ENCODE measurements at places on chromosomes 7 and 10.

- DNase-seq = no peak
Observed at GRCh38 chr10:129653861-129654260, 186.8 kb downstream of the MGMT start.

GRCh38 chr7:141872931-141873330 is 31.6 kb upstream of the PRSS37 start:
- no peak for DNase-seq

DNA sequence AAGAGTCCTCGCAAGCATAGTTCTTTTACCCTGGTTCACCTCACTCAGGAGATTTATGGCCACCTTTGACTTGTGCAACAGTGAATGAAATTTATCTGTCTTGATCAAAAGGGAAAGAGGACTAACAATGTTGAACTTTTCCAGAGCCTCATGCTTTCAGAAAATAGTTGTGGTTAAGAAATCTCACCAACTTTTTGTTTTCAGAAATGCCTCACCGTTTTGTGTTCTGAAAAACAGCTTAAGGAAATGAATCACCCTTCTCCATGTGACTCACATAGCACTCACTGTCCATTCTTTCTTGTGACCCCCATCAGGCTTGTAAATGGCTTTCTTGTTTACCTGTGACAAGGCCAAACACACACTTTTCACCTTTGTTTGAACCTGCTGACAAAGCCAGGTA is 148.6 kb upstream of the FAM3C start:
- DNase-seq = no peak

DNA sequence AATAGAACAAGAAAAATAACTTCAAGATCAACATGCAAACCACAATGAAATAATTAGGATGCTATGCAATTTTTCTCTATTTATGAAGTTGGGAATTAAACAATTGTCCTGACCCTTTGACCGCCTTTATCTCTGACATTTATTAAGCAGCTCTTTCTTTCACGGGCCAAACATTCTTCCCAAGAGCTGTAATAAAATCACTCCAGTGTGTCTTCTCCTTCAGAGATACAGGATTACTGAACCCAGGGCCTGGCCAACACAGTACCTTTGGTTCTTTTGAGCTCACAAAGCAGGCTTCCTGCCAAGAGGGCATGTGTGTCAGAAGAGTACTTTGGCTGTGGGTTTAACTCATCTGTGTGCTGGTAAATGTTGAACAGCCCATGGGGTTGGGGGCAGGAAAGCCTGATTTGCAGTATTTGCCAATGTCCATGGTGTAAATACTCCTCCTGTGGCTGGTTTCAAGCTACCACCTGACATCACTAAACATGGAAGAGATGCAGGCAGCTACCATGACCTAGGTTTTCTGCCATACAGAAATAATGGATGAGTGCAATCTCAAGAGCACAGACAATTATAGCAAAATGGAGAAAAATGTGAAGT is 121.7 kb downstream of the FANK1 start:
- DNase-seq = no peak

DNA sequence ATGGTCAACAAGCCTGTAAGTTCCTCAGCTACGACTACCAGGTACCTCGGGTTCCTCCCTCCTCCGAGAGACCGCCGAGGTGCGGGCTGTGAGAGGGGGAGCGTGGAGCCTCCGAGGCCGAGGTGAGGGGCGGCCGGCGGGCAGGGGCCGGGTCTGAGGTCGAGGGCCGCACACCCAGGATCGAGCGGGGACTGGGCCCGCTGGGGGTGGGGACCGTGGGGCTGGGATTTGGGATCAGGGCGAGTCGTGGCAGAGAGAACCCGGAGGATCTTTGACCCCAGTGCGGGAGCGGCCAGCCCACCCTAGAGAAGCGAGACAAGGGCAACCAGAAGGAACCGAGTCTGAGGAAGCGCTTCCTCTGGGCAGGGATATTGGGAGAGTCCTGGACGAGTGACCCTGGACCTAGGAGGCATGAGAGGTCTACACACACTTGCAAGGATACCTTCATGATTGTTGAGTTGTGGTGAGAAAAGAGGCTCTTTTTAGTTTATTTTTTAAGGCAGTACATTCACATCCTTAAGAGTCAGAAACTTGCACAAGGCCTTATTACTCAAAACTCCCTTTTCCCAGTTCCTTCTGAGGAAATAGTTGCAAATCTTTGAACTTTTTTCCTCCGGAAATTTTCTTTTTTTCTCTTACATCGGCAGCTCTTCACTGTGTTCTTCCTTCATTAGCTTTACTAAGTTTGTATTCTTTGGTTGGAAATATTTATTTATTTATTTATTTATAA is 395 bp downstream of the ZNF487 start:
- no peak for DNase-seq

GRCh38 chr7:24733414-24734060 is 23.7 kb downstream of the GSDME start:
- no peak for DNase-seq

- DNase-seq = no peak
Observed at GRCh38 chr7:105278973-105279687, 109.6 kb downstream of the SRPK2 start.

DNA sequence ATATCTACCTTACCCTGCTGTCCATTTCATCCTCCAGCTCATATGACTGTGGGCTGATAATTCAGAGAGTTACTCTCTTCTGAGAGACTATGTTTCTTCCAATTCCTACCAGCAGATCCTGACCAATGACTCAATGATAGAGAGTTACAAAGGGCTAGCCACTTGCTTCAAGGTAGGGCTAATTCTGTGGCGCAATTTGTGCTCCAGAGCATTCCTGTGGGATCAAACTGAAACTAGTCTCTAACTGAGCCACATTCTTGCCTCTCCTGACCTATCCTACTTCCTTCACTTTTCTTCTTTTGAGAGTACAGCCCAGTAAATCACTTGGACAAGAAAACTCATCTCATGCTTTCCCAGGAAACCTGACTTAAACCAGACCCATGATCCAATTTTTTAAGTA is 17.9 kb upstream of the ASZ1 start:
- no peak for DNase-seq

DNA sequence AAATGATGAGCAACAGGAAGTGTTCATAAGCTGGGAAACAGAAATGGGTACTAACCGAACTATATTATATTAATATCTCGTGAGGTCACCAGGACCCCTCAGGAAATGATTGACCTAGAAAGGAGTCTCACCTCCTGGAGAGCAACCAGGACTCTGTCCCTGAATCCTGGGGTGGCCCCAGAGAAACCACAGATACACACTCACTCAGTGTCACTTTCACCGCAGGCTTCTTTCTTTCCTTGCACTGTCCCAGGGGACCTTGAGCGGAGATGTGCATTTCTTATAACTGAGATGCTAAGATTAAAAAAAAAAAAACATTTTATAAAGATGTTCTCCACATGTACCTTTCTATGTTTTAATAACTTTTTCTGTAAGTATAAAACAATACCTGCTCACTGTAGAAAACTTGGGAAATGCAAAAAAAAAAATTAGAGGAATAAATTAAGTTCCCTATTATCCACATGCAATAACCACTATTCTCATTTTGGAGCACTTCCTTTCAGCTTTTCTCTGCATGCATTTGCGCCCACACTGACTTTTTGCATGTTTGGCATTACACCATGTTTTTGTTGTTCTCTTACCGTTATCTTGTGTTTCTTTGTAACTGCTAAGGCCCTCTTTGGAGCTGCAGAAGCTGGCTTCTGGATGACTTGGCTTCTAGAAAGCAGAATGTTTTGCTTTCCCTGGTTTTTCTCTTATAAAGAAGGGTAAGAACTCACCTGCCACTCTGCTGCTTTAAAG is 15.0 kb downstream of the NOD1 start:
- no peak for DNase-seq

- DNase-seq = no peak
Observed at GRCh38 chr10:59607970-59608369, 101.7 kb downstream of the SLC16A9 start.

GRCh38 chr7:144776447-144776846 is 59.4 kb downstream of the TPK1 start:
- DNase-seq = no peak

- no peak for DNase-seq
Observed at GRCh38 chr10:59666310-59666709, 43.3 kb downstream of the SLC16A9 start.

GRCh38 chr10:58019863-58020537 is 247.7 kb downstream of the IPMK start:
- no peak for DNase-seq

- no peak for DNase-seq
Observed at GRCh38 chr7:51927738-51928137, 611.1 kb upstream of the COBL start.

GRCh38 chr10:50310560-50311174 is 59.4 kb upstream of the ASAH2 start:
- peak; percentile 59 for DNase-seq

DNA sequence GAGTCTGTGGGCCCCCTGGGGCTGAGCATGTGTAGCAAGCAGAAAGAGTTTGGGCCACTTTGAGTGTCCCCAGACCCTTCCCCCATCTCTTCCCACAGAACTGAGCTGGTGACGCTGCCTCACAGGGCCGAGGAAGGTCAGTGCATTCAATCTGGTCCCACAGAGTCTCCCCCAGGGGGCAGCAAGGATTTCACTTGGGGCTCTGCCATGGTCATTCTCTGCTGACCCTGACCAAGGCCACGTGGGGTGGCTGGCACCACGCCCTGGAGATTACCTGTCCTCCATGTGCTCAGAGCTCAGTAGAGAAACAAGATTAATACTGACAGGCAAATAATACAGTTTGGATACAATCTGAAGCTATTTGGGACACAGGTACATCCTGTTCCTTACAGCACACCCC is 30.2 kb downstream of the ADRA2A start:
- DNase-seq = no peak

GRCh38 chr7:142188154-142188553 is 69.7 kb downstream of the PRSS58 start:
- DNase-seq = no peak

DNA sequence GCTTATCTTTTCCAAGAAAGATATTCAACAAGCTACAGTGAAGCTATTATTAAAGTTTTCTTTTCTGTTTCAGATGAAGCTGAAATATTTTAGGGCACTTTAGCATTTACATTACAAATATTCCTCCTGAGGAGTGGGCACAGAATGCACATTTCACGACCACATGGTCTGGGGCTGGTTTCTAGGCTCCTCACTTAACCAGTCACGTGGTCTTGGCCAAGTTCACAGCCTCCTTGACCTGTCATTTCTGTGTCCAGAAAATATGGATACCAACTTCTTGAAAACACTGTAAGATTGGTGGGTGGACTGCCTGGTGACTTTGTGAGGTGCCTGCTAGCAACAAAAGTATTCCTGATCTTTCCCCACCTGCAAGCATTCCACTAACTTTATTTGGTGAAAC is 70.9 kb downstream of the FAM171A1 start:
- no peak for DNase-seq

DNA sequence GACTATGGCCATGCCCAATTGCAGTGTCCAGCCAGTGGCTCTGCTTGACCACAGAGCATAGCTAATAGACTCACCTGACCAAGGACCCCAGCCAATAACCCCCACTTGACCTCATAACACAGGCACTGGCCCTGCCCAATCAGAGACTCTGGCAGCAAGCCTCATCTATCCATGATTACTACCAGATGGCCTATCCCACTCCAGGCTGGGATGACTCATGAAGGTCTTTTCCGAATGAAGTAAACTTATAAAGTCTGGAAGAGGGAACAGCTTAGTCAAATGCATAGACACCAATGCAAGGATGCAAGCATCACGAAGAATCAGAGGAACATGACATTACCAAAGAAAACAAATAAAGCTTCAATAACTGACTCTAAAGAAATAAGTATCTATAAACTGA is 141.4 kb downstream of the TMEM168 start:
- DNase-seq = peak; percentile 10

DNA sequence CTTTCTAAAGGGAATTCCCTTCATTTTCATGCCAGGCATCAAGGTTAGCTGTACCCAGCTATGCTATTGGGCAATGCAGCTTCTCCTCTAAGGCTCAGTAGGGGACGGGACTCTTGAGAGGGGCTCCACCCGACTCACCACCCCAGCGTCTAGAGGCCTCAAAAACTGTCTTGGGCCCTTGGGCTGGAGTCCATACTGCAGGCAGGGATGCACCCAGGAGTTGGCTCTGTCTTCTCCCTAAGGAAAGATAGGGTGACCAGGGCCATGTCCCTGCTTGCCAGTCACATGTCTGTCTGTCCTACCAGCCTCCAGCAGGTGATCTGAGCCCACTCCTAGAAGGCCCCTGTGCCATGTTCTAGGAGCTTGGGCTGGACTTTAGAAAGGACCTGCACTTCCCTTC is 1.2 kb downstream of the OPN4 start:
- no peak for DNase-seq

DNA sequence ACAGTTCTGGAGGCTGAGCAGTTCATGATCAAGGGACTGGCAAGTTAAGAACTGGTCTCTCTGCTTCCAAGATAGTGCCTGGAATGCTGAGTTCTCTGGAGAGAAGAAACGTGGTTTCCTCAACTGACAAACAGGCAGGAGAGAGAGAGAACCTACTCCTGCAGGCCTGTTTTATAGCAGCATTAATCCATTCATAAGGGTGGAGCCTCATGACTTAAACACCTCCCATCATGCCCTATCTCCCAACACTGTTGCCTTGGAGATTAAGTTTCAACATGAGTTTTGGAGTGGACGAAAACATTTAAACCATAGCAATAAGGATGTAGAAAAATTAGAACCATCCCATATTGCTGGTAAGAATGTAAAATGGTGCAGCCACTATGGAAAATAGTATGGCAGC is 32.3 kb upstream of the IMMP2L start:
- DNase-seq = no peak

DNA sequence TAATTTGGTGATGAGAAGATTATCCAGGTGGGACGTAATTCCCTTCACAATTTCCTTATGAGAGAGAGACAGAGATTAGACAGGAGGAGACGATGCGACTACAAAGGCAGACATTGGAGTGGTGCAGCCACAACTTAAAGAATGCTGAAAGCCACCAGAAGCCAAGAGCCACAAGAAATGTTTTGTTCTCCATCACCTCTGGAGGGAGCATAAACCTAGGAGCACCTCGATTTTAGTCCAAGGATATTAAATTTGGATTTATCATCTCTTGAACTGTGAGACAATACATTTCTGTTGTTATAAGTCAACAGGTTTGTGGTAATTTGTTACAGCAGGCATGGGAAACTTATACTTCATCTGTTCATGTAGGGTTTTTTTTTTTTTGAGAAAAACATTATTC is 418.9 kb downstream of the DGKB start:
- DNase-seq = no peak

GRCh38 chr10:128062881-128063563 is 63.2 kb downstream of the MKI67 start:
- no peak for DNase-seq

DNA sequence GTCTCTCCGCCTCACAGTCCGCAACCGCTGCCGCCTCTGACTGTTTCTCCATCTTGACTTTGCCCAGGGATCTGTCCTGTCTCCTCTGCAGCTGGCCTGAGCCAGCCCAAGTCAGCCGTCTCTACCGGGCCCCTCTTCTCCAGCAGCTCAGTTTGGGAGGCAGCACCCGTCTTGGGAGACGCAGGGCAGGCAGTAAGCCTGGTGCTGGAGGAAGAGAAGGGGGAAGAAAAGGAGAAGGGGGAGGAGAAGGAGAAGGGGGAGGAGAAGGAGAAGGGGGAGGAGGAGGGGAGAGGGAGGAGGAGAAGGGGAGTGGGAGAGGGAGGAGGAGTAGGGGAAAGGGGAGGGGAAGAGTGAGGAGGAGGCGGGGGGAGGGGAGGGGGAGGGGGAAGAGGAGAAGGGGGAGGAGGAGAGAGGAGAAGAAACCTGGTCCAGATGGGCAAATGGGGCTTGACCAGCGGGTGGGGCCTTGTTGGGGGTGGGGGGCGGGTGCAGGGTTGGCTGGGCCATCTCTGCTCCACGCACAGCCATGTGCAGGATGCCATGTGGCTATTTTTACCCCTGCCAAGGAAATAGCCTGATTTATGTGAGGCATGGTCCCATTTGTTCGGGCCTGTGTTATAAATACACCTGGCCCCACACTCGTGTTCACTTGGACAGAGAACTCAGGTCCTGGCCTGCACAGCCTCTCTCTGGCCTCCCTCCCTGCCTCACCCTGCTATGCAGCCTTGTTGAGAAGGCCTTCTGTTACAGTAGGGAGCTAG is 35.9 kb upstream of the FZD9 start:
- no peak for DNase-seq
